ENCODE measurements at places on chromosomes 13 and 19. TPM values are rescaled to one million over a fixed set of nuclear protein-coding genes. Genes with fewer than 3 reads are reported as not detected.

DNA sequence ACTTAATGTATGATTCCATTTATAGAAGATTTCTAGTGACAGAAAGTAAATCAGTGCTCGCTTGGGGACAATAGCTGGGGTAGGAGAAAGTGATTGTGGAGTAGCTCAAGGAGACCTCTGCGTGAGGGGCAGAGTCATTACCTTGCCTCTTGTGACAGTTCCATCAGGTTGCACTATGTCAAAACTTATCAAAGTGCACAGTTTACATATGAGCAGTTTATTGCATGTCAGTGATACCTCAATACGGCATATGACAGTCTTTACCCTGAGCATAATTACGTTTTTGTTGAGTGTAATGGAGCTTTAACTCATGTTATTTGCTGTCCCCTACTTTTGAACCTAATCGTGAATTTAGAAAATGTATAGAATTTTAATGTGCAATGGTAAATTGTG lies 15.0 kb downstream of the ARHGEF7 start:
- DNase-seq = no peak

DNA sequence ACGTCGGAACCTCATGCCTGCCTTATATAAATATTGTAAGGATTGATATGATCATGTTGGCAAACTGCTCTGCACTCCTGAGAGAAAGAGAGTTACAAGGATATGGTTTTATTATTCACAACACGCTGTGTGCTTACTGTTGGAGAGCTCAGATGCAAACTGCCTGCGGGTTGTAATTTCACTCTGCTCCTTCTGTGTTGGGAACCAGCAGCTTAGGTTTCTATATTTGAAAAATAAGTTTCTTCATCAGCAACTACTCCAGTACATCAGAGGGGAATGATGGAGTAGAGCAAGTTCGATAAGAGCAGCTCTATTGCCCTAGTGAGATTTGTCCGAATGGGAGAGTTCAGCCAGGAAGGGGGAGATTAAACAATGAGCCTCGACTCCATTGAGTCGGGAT lies 106.9 kb upstream of the UBL3 start:
- no peak for DNase-seq

DNA sequence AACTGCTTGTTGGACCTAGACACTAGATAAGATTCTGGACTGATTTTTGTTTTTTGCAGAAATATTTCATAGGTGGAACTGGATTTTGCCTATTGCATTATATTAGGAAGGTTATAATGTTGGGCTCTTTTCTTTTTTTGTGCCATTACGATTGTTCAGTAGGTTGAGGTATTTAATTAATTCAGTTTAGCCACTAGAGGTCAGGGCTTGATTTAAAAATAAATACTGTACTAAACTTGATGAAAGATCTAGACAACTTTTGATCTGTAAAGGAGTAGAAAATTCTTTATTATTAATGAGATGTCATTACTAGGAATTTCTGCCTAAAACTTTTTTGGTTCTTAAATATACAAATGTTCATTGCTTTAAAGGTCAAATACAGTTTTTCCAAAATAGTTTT lies 15.2 kb upstream of the SUPT20H start:
- no peak for DNase-seq

GRCh38 chr19:18672606-18673337 lies 10.7 kb upstream of the CRTC1 start:
- no peak for DNase-seq

- no peak for DNase-seq
Observed at GRCh38 chr13:33426131-33426530, 140.6 kb upstream of the STARD13 start.

DNA sequence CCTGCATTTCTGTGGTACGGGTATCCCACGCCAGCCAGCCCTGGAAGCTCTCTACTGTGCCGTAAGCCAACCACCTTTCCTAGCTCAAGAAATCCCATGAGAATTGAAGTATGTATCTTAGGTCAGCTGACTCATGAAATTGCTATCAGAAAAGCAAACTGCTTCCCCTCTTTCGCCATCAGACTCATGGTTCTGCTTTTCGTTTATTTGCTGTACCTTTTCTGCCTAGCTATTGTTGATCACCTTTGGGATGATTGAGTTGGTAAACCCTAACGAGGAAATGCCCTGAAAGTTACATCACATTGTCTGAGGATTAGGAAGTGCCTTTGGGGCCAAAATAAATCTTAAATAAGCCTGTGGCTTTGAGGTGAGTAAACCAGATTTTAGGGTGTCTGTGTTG lies at the start of gene ADGRE3:
Gene ADGRE3, minus strand, starts transcription at position 81 of the 400 bp plus-strand sequence. Its CDS starts 74 bp downstream, at position 7.
- no peak for DNase-seq

GRCh38 chr13:106286811-106287210 lies 248.7 kb downstream of the EFNB2 start:
- DNase-seq = no peak

DNA sequence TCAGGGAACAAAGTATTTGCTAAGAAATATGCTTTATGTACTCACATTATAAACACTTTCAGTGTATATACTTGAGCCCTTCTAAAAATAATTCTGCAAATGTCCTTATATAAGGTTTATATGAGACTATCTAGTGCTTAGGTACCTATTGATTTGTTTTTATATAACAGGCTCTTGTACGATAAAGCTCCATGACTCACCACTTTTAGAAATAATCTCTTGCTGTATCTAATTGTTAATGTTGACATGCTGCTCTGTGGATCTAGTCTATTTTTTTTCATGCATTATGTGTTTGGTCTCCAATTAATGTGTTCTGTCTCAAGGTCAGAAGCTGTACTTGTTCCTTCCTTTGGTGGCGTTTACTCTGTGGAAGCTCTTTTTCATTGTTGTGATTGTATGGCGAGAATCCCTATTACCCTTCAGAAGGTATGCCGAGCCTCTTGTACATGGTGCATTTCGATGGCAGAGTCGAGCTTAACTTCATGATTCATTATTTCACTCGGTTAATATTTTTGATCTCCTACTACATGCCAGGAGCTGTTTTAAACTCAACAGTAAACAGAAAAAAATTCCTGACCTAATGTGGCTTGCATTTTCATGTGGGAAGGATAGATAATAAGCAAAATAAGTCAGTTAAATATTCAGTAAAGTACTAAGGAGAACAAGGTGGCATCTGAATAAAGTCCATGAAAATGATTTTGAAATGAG lies 361.6 kb downstream of the COG6 start:
- DNase-seq = no peak

- no peak for DNase-seq
Observed at GRCh38 chr13:51036418-51036817, 74.7 kb downstream of the C13orf42 start.

DNA sequence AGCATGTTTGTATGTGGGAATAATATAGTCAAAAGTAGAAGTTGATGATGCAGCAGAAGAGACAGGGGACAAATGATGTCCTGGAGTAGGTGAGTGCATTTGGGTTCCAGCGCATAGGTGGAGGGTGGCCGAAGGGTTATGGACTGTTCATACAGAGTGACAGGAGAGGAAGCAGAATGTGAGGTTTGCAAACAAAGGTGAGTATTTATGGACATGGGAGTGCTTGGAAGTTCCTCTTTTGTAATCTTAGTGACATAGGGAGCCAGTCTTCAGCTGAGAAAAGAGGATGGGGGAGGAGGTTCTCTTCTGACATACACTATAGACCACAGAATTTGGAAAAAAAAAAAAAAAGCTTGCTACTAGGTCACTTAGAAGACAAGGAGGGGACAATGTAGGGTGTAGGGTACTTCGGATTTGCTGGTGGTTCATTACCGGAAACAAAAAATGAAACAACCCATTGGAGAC lies 331.6 kb downstream of the DLEU7 start:
- DNase-seq = no peak

DNA sequence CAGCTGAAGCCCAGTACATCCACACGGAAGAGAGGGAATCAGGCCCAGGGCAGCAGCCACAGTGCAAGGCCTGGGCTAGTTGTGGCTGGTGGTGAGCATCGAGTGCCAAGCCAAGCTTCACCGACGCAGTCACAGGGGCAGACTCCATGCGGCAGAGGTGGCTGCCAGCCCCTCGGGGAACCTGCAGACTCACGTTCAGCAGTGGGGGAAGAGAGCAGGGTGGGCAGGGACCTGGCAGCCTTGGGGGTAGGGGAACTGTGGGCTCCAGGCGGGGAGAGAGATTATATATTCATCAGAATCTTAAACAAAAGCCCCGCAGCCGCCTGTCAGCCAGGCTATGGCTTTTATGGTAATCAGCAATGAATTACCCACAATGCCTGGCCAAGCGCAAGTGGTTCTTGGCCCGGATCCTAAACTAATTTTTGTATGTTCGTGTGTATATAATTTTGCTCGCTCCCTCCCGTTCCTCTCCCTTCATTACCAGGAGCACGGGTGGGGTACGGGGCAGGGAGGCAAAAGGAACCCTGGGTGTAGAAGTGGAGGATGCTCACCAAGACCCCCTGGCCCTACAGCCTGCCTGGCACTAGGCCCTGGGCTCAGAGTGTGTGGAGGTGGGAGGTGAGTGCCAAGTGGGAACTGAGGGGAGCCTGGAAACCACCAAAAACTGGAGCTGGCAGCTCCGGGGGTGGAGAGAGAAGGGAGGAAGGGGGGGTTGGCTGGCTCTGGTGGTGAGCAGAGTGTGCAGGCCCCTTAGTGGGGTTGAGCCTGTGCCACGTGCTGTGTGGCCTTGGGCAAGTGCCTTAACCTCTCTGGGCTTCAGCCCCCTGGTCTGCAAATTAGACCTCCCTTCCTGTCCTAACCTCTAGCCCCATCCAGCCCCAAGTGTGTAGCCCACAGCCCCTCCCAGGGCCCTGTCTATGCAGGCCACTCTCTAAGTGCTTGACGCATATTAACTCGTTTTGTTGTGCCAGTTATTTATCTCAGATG lies 31.9 kb downstream of the PTPRS start:
- peak; percentile 88 for DNase-seq

DNA sequence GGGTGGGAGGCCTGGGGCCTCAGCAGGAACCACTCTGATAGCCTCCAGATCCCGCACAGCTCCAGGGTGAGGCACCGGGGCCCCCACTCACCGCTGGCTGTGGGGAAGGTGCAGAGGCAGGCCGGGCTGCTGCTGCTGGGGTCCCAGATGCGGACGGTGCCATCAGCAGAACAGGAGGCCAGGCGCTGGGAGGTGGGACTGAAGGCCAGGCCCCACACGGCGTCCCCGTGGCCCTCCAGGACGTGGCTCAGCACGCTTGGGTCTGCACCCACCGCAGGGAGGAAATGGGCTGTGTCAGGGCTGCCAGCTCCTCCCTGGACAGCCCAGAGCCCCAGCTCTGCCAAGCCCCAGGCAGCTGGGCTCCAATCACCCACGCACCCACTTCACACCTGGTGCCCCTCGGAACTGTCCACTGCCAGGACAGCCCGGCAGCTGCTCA lies 6.1 kb upstream of the PRKD2 start:
- DNase-seq = no peak

GRCh38 chr19:1283917-1284292 lies 1.8 kb upstream of the EFNA2 start:
- DNase-seq = no peak

DNA sequence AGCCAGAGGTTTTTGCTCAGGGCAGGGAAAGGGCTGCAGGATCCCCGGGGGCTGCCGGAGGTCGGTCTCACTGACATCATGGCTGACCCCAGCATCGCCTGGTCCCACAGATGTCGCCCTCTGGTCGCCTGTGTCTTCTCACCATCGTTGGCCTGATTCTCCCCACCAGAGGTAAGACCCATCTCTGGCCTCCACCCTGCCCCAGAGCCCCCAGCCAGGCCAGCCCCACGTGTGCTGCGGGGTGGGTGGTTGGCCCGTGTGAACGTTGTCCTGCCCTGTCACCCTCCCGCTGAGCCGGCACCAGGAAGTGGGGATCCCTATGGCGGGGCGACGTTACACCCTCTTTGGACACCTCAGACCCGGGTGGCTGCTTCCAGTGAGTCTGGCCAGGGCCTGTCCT lies 906 bp downstream of the FXYD5 start:
- DNase-seq = no peak

LILRB3 gene
- 38.2 TPM for total RNA-seq

ZNF534 gene
- total RNA-seq = not detected

WDR62 gene
- not detected for total RNA-seq

SMIM24 gene
- not detected for total RNA-seq

SIGLEC6 gene
- 6.6 TPM for total RNA-seq

FUT1 gene
- 3.8 TPM for total RNA-seq

ADGRE3 gene
- not detected for total RNA-seq

GIPR gene
- not detected for total RNA-seq
